SK-MEL-5 (cell line): ENCODE measurements at places on chromosomes 2 and 18.
A peak's percentile ranks its signal among the peaks of the same experiment; 100 is the strongest.

DNA sequence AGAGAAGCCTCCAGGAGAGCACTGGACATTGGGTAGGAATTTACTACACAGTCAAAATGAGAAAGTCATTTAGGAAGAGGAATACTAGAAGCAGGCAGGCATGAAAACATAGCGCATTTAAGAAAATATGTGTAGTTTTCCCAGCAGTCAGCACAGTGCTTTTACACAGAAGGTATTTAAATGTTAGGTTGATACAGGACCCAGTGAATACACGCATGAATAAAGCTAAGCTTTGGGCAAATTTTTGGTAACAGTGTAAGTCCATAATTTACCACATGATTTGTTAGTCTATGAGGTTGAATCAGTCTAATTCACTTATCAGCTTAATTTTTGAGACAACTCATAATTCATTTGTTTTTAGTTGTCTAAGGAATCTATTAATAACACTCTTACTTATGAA lies 421.7 kb upstream of the CDH20 start:
- DNase-seq = no peak

GRCh38 chr2:24903161-24904103 lies 16.6 kb downstream of the ADCY3 start:
- no peak for DNase-seq

DNA sequence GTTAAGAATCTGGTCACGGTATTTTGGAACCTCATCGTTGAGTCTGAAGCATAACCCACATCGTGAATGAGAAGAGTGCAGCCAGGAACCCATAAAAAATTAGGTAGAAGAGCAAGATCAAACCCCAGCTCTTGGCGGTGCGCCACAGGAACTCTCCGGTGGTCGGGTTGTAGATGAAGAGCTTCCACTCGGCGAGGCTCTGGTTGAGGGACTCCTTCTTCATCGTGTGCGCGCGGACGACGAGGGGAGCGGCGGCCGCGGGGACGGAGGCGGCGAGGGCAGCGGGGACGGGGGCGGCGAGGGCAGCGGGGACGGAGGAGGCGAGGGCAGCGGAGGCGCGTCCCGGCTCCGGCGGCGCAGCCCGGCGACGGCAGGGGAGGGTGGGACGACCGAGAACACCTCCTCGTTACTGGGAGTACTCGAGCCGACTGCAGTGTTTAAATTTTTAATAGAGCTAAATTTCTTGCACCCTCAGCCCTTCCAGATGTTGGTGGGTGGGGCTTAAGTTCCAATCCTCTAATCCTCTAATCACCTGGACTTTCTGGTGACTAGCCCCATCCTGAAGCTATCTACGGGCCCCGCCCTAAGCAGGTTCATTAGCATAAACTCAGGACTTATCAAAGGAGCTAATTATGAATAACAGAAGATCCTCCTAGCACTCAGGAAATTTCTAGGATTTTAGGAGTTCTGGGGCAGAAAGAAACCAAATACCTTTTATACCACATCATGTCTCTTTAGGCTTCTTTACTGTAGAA lies 20.4 kb upstream of the PAPOLG start:
- DNase-seq = no peak

- DNase-seq = no peak
These were observed 262.4 kb upstream of the CHST9 start for GRCh38 chr18:27447451-27447881.

DNA sequence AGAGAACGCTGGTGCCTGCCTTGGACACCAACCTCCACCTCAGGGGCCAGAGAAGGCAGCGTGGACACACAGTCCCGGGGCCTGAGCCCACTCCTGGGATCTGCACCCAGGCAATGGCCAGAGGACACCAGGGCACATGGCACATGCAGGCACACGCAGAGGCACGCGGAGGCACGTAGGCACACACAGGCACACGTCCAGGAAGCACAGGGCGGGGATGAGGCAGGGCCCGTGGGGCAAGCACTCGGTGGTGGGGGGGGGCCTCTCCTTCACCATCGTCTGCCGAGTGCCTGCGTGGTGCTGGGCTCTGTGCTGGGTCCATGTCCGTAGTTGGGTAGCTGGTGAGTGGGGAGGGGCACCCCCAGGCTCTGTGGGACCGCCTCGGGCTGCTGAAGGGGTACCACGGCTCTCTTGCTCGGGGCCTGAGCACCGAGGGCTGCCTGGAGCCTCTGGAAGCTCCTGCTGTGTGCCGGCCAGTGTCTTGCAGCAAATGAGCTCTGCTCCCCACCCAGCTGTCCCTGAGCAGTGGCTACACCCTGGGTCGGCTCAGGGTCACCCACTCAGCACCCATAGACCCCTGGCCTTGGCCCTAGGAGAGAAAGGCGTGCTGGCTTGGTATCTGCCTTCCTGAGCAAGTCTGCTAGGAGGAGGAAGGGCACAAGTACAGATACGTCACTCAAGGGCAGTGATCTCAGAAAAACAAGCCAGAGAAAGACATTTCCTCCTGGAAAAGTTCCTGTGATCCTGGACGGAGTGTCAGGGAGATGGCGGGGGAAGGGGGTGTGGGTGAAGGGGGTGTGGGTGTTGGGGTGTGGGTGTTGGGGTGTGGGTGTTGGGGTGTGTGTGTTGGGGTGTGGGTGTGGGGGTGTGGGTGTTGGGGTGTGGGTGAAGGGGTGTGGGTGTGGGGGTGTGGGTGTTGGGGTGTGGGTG lies 26.4 kb downstream of the RTP5 start:
- peak; percentile 63 for DNase-seq

- no peak for DNase-seq
These were observed 182.1 kb downstream of the AFF3 start for GRCh38 chr2:99960291-99960690.

DNA sequence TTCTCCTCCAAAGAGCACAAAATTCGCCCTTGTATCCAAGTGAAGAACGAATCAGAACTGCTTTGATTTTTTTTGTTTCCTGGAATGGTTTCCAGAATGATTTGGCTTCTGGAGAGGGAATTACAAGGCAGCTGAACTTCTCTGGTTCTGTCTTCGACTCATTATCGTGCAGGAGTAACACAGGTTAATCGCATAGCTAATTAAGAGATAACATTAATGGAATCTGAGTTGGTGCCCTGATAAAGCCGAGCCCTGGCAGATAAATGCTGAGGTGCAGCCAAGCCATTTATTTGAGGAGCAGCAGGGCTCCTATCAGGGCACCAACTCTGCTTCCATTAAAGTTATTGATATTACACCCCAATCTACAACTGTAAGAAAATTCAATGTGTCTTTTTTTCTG lies 433.7 kb downstream of the ZNF521 start:
- no peak for DNase-seq

DNA sequence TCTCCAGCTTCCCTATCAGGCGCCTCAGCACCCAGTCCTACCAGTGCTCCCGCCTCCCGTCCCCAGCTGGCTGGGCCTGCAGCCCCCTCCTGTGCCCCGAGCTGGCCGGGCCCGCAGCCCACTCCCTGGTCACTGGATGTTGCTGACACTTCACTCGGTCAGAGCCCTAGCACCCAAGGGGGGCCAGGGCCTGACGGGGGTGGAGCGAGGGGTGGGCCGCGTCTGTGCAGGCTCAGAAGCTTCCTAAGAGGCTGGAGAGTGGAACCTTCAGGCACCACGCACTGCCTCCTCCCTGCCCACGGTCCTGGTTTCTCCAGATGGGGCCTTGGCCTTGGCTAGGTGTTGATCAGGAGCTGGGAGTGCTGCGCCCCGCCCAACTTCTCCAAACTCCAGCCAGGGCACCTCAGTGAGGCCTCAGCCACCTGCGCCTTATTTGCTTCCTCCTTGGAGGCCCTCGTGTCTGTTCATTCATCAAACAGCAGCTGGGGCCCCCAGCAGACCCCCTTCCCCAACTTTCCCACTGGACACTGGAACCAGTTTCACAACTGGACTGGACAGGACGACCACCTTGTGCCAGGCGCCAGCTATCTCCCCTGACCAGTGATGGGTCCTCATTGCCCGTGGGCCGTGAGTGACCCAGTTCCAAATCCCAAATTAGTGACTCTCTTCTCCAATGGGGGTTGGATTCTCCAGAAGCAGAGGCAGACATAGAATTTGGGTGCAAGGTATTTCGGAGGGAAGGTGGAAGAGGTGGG lies 16.7 kb downstream of the CAPN10 start:
- DNase-seq = no peak
